Ascending aorta (tissue), 2 donors: ENCODE measurements at places on chromosomes 16 and 17. TPM values are rescaled to one million over a fixed set of nuclear protein-coding genes. Genes with fewer than 3 reads are reported as not detected.

DNA sequence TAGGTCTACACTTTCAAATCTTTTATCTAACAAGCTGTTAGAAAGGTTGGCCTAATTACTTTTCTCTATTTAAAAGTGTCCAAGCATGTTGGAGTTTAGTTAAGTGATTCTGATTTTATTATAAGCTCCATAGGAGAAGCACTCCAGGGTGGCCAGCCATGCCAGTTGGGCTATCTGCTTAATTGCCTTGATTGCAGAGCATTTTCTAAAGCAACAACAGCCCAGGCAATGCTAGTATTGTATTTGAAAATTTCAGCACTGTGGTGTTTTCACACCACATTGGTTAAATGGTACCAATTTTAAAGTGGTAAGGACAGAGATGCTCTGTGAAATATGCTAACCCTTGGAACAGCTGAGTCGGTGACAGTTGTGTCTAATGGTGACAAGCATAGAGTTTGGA is 510.5 kb upstream of the CDH8 start:
- H3K27ac ChIP-seq = no peak overlapping the region
- no peak overlapping the region for H3K4me3 ChIP-seq
- H3K36me3 ChIP-seq = no peaks in the 10 kb centered on the region

DNA sequence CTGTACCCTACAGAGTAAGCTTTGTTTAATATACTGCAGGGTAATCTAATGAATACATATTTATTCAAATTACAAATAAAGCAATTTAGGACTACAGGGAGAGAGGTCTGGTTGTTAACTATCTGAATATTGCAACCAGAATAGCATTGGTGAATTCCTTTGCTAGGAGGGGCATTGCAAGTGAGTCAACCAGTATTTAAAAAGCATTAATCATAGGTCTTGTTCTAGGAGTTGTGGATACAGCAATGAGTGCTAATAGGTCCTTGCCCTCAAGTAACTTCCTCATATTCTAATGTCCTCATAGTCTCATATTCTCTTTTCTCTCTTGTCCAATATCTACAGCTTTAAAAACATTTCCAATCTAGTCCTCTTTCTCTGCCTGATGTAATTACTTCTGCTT is 531.4 kb downstream of the CDH11 start:
- H3K27me3 ChIP-seq = no peaks in the 10 kb centered on the region
- no peak for DNase-seq
- no peak overlapping the region for H3K27ac ChIP-seq
- H3K36me3 ChIP-seq = no peaks in the 10 kb centered on the region

- DNase-seq = no peak
- no peak overlapping the region for H3K27ac ChIP-seq
- H3K27me3 ChIP-seq = no peaks in the 10 kb centered on the region
- no peaks in the 10 kb centered on the region for H3K36me3 ChIP-seq
Observed at GRCh38 chr17:41212524-41213169, 13.8 kb upstream of the KRTAP9-2 start.

DNA sequence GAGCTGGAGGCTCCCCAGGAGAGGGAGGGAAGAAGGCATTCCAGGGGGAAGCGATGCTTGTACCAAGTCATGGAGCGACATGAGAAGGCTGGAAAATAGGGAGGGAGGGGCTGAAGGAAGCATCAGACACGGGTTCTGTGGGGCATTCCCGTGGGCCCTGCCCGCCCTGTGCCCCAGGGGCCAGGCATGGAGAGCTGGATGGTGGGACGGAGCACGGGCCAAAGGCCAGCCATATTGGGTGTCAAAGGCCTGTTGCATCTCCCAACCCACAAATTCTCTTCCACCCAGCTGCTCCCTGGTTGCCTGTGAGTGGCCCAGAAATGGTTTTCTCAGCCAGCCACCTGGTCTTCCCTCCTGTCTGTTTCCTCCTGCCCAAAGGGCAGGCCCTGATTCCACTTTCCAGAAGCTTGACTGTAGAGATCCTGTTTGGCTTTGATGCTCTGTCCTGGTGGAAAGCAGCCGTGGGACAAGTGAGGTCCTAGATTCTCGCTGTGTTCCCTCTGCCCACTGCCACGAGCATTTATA is 3.2 kb downstream of the CDR2L start:
- H3K27ac ChIP-seq = no peak overlapping the region
- H3K4me3 ChIP-seq = no peak overlapping the region
- no peaks in the 10 kb centered on the region for H3K27me3 ChIP-seq
- peaks cover 6% of the 10 kb centered on the region for H3K4me1 ChIP-seq
- H3K36me3 ChIP-seq = no peaks in the 10 kb centered on the region

DNA sequence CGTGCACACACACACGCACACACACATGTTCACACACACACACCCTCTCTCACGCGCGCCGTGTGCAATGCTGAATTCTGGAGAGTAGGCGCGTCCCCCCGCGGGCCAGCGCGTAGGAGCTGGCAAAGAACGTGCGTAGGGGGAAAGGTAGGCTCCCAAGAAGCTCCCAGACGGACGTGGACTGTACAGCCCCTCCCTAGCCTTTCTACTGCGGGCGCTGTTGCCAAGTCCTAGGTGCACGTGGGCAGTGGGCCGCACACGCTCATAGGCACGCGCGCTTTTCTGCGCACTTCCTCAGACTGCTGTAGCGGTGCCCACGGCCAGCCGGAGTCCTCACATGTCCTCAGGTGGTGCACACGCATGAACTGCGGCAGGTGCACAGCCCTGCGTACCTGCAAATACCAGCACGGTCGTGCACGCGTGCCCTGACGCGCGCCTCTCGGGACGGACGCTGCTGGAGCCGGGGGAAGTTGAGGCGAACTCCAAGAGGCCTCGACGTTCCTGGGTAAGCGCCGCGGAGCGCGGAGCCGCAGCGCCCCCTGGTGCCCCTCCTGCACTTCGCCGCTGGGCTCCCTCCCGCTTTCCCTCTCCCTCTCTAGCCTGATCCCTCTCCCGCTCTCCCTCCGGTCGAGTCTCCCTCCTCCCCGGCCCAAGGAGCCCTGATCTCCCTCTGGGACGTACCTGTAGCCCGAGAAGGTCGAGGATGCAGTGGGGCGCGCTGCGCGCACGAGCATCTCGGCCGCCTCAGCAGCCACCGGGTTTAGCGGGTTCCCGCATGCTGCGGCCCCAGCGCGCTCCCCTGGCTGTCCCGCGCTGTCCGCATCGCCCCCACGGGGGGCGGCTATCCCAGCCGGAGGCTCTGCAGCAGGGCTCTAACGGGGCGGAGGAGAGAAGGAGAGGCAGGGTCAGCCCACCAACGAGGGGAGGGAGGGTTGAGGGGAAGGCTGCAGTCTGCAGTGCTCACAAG is 749 bp downstream of the GRIN2A start:
- H3K4me1 ChIP-seq = no peaks in the 10 kb centered on the region
- no peak overlapping the region for H3K27ac ChIP-seq
- no peaks in the 10 kb centered on the region for H3K27me3 ChIP-seq
- no peaks in the 10 kb centered on the region for H3K36me3 ChIP-seq
- H3K4me3 ChIP-seq = peak overlapping the region; percentile 59

- H3K36me3 ChIP-seq = no peaks in the 10 kb centered on the region
- no peaks in the 10 kb centered on the region for H3K27me3 ChIP-seq
- DNase-seq = peak; percentile 85
Observed at GRCh38 chr16:4323845-4324488, 8.1 kb downstream of the GLIS2 start.

DNA sequence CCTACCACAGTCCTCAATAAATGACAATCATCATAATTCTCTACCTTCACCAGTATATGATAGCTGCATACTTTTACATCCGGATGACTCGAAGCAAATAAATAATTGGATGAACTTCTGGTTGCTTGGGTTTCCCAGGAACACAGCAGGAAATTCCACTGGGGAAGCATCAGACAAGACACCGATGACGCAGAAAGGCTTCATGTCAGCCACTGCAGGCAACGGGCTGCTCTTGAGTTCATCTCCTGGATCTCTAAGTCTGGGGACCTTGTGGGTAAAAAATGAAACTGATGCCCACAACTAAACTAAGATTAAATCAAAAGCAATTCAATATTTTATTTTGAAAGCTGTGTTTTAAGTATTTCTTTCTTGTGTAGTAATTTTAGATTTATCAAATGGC is 472.1 kb upstream of the C16orf82 start:
- H3K27ac ChIP-seq = no peak overlapping the region
- no peak overlapping the region for H3K4me3 ChIP-seq
- H3K4me1 ChIP-seq = no peaks in the 10 kb centered on the region
- H3K27me3 ChIP-seq = no peaks in the 10 kb centered on the region

- H3K4me3 ChIP-seq = no peak overlapping the region
- DNase-seq = no peak
- peaks cover 50% of the 10 kb centered on the region for H3K36me3 ChIP-seq
- no peak overlapping the region for H3K27ac ChIP-seq
- no peaks in the 10 kb centered on the region for H3K4me1 ChIP-seq
Observed at GRCh38 chr17:44887971-44888954, 11.0 kb downstream of the EFTUD2 start.

GRCh38 chr16:48317614-48318315 is 67.4 kb downstream of the SIAH1 start:
- H3K36me3 ChIP-seq = peaks cover 12% of the 10 kb centered on the region
- peak overlapping the region; percentile 56 for H3K27ac ChIP-seq
- H3K27me3 ChIP-seq = no peaks in the 10 kb centered on the region
- H3K4me3 ChIP-seq = no peak overlapping the region

- peaks cover 64% of the 10 kb centered on the region for H3K36me3 ChIP-seq
- no peak for DNase-seq
- H3K27ac ChIP-seq = no peak overlapping the region
Observed at GRCh38 chr17:50354198-50354597, 8.3 kb downstream of the XYLT2 start.

DNA sequence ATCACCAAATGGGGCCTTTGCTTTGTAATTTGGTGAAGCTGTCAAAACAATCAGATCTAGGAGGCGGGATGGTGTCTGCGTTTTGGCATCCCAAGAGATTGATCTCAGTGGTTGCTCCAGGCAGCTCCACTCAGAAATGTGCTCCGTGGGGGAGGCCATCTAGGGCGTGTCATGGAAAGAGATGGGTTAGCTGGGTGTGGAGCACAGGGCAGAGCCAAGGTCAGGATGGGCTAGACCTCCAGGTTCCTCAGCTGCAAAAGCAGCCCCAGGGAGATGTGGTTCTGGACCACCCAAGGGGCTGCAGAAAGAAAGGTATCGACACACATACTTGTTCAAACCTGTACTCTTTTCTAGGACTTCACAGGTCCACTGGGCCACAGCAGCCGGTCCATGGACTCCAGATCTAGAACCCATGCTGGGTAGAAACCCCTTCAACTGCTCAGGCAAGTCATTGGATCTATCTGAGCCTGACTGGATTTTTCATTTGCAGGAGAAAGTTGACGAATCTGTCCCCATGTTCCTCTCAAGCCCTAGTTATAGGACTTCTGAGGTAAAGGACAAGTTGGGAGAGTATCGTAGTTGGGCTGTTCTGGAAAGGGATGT is 270.2 kb upstream of the RPL38 start:
- no peaks in the 10 kb centered on the region for H3K4me1 ChIP-seq
- H3K27me3 ChIP-seq = no peaks in the 10 kb centered on the region
- H3K27ac ChIP-seq = no peak overlapping the region
- DNase-seq = no peak

DNA sequence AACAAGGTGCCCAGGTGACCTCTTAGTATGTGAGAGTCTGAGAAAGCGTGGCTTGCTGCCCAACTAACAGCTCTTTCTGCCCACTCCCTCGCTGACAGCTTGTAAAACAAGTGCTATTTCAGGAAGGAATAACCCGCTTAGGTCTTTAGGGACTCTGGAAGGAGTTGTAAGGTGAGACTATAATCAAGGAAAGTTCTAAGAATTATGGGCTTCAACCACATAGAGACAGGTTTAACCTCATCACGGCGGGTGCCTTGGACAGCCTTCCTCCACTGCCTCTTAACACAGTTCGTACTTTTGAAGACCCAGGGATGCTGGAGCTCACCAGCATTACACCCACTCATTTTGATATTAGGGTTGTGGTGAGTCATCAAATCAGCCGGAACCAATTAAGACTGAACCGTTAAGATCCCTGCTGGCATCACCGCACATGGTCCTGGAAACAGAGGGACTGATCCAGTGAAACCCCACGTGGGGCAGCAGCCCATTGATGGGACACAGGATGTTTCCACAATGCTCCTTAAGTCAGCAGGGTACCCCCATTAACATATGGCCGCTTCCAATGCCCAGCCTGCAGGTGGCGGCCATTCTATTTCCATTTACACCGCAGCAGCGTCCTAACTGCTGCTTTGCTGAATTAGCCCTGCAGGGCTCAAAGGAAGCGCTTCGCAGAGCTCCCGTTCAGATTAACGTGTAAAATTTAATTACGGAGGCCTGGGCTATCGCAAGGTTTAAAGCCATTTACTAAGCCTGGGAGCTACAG is 176.6 kb upstream of the SDK2 start:
- no peaks in the 10 kb centered on the region for H3K36me3 ChIP-seq
- H3K27me3 ChIP-seq = no peaks in the 10 kb centered on the region
- no peak overlapping the region for H3K4me3 ChIP-seq
- H3K4me1 ChIP-seq = no peaks in the 10 kb centered on the region
- no peak for DNase-seq
- H3K27ac ChIP-seq = no peak overlapping the region

DNA sequence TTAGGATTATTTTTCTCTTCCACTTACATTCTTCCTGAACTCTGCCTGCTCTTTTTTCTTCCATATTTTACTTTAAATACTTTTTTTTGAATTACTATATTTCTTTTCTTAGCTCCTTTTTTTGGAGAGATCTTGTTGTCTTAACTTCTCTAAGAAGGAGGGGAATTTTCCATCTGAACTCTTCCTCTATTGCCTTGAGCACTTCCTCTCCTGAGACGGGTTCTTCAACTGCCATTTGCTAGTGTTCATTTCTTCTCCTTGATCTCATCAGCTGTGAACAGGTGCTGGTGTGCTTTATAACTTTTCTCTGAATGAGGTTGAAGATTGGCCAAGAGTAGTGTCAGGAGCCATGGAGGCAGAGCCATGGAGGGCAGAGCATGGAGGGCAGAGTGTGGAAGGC is 15.1 kb upstream of the CD300LD start:
- H3K36me3 ChIP-seq = no peaks in the 10 kb centered on the region
- no peaks in the 10 kb centered on the region for H3K4me1 ChIP-seq
- no peak overlapping the region for H3K4me3 ChIP-seq
- no peaks in the 10 kb centered on the region for H3K27me3 ChIP-seq

DNA sequence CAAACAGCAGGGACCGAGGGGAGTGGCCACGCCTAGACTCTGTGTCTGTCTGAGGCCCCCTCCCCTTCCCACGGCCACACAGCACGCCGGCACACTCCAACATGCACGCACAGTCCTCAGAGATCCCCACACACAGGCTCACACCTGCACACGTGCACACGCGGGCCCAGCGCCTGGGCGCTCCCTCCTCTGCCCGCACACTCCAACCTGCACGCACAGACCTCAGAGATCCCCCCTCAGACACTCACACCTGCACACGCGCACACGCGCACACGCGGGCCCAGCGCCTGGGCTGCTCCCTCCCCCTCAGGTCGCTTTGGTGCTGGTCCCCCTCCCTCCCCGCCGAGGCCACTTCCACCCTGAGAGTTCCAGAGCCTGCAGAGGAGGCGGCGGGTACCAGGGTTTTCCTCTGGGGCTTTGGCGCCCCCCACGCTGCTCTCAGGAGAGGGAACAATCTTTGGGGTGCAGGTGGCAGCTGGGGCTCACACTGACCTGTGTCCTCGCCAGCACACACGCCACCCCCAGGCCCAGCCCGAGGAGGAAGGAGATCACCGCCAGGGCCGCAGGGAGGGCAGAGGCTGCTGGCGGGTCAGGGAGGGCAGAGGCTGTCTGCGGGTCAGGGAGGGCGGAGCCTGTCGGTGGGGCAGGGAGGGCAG is 1.6 kb downstream of the CD7 start:
- no peaks in the 10 kb centered on the region for H3K4me1 ChIP-seq
- peak overlapping the region; percentile 22 for H3K4me3 ChIP-seq
- no peak overlapping the region for H3K27ac ChIP-seq
- no peak for DNase-seq

Gene PLD6
- 0.32 TPM for total RNA-seq

Gene C16orf92
- not detected for total RNA-seq

Gene ST6GALNAC2
- total RNA-seq = 15.8 TPM

Gene ETV4
- total RNA-seq = not detected

Gene ATP1B2
- total RNA-seq = 0.11 TPM
